Stimulated activated CD4-positive, alpha-beta T cell treated with anti-CD3 and anti-CD28 coated beads, Interleukin-1b, Interleukin-23, amount 100 ng/mL, for 1 hour (primary cell): ENCODE measurements at places on chromosomes 5 and 9.

DNA sequence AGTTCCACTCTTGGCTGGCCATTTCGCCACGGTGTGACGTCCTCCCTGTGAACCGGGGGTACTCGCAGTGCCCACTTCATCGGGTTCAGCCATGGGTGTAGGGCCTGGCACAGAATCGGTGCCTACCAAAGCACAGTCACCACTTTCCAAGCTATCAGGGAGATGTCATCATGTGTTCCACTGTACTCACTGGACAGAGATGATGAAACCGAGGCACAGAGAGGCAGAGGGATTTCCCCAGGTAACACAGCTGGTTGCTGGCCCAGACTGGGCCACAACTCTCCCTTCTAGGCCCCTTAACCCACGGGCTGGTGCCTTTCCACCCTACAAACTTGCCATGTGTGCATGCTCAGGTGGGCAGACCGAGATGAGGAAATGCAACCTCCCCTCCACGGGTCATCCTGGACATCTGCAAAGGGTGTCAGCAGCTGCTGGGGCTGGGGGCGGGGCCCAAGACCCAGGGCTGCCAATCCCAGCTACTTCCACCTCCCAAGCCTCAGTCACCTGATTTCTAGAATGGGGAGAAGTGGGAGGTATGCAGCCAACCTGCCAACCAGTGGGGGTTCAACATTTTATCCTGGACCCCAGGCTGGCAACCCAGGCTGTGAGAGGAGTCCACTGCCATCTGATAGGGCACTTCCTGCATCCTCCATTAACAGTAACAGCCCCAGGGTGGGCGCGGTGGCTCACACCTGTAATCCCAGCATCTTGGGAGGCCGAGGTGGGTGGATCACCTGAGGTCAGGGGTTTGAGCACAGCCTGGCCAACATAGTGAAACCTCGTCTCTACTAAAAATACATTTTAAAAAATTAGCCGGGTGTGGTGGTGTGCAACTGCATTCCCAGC lies 893 bp upstream of the SH2D3C start:
- DNase-seq: no peak

GRCh38 chr5:125338440-125339174 lies 592.2 kb upstream of the ZNF608 start:
- no peak for DNase-seq

DNA sequence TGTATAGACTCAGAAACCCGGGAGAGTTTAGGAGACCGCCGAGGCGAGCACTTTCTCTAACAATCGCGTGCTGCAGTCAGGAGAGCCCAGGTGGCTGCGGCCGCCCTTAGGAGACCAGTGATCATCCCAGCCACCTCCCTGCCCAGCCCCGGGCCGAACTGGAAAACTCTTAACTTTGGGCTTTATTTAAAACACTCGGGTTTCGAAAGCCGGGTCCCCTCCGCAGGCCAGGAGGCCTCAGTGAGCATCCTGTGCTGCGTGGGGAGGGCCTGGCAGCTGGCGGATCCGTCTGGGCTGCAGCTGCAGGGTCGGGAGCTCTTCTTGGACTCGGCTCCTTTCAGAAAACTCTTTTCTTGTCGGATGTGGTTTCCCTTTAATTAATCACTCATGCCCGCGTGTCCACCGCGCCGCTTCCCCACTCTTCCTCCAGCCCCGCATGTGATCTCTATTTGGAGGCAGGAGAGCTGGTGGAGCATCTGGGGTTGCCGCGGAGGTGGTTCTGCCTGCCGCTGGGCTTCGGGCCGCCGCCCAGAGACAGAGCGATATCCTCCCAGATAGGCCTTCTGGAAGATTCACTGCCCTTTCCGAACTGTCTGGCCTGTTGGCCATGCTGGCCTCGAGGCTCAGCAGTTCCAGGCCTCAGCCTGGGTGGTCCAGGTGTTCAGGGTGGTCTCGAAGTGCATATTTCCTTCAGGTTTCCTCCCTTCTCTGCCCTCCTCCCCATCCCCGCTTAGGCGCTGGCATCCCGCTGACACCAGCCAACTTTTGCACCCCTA lies 59.5 kb downstream of the TMEM174 start:
- DNase-seq: no peak

DNA sequence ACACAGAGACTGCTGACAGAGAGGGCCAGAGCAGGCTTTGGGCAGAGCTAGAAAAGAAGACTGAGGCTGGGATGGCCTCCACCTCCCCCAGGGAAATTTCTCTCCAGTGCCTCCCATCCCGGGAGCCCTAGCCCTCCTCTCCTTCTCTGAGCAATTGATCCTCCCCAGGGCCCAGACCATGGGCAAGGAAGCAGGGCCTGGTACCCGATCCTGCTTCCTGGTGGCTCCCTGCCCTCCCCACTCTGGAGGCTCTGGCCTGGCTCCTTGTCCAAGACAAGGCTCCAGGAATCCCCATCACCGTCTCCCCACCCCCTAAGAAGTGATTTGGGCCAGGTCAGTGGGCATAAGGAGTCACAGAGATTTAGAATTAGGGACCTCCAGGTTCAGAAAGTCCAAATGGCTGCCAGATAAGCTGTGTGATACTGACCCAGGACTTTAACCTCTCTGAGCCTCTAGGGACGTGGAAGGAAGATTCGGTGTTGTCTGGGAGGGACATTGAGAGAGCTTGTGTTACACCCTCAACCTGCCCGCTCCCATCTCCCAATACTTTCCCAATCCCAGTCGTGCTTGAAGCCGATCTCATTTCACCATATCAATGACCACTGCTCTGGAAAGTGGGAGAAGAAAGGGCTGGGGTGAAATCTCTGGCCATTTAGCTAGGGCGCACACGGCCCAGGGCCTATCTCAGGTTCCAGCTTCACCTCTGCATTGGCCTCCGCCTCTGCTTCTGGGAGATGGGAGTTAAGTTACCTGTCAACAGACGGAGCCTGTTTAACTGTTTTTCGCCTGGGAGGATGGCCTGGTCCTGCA lies 25.8 kb upstream of the KIF12 start:
- DNase-seq: no peak

DNA sequence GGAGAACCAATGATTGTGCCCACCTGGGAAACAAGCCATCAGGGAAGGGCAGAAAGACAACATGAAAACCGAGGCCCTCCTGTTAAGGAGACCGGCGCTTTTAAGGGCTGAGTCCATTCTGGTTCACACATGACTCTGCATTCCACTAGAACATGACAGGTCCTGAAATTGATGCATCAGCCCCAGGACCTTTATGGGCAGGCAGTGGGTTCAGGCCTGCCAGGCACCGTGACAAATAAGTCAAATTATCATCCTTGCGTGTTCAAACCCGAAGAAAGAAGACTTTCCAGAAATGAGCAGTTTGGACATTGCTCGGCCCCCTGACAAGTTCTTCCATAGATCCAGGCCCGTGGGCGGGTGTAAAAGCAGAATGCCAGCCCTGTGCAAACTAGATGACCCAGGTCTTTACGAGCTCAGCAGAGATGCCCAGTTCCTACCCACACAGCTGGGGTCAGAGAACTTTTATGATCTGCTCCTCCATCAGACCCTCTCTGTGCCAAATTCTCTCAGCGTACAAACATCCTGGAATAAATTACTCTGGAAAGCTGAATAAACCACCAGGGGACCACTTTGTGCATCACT lies 295.5 kb upstream of the WWC1 start:
- DNase-seq: no peak

DNA sequence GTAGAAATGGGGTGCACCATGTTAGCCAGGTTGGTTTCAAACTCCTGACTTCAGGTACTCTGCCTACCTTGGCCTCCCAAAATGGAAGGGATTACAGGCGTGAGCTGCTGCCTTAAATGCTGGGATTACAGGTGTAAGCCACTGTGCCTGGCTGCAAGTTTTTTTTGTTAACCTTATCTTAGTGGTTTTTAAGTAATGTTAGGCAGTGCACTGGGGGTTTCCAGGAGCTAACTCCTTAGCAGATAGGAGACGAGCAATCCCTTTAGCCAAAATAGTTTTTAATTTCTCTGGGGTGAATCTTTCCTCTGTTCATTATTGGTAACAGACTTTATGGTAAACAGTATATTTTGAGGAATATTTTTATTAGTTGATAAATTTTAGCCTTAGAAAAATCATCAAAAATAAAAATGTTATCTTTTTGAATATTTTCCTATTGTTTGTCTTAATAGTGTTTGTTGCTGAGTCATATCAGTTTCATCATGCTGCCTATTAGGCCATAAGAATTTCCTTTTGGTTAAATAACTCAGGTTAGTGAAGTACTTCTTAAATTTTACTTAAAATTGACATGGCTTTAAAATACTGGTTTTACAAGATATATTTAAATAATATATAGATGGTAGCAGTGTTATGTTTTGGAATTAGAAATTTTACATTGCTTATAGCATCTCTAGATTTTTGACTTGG lies 37.9 kb downstream of the LMNB1 start:
- DNase-seq: no peak

- DNase-seq: no peak
Observed at GRCh38 chr5:122902263-122902662, 56.9 kb downstream of the SNX24 start.

DNA sequence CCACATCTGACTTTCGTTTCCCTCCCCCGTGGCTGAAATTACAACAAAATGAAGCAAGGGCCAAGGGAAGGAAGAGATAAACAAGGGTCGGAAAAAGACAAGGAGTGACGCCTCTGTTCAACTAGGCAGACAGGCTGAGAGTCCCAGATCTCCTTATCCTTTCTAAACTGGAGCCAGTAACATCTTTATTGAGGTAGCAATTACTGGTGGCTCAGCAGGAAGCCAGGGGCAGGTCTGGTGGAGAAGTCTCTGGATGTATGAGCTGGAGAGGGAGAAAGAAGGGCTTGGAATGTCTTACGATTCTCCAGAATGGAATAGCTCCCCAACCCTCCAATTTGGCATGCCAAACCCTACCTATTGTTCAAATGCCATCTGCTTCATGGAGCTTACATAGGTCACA lies 190.8 kb upstream of the BRINP1 start:
- no peak for DNase-seq

- no peak for DNase-seq
Observed at GRCh38 chr9:37968228-37968701, 64.3 kb upstream of the SLC25A51 start.

- no peak for DNase-seq
Observed at GRCh38 chr9:78187763-78188484, 48.0 kb upstream of the CEP78 start.

GRCh38 chr9:110049699-110050450 lies 158.1 kb downstream of the C9orf152 start:
- no peak for DNase-seq

DNA sequence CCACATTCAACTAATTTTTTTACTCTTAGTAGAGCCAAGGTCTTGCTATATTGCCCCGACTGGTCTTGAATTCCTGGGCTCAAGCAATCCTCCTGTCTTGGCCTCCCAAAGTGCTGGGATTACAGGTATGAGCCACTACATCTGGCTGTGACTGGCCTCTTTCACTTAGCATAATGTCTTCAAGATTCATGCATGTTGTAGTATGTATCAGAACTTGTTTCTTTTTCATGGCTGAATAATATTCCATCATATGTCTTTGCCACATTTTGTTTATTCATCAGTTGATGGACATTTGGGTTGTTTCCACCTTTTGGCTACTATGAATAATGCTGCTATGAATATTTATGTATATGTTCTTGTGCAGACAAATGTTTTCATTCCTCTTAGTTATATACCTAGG lies 12.8 kb upstream of the WHRN start:
- DNase-seq: no peak

DNA sequence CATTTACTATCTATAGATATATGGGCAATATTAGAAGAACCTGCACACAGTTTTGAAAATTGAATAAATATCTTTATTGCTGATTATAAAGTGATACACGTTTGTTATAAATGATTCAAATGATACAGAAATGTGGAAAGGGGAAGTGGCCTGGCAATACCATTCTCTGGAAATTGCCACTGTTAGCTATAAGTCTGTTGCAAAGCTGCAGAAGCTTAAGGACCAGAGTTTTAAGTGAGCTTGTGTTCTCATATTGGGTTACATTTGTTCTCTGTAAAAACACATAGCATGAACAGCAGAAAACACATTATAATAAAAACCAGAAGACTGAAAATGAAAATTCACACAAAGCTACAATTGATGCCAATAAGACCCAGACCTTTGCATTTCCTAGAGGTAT lies 59.6 kb downstream of the RASGRF2 start:
- DNase-seq: no peak

DNA sequence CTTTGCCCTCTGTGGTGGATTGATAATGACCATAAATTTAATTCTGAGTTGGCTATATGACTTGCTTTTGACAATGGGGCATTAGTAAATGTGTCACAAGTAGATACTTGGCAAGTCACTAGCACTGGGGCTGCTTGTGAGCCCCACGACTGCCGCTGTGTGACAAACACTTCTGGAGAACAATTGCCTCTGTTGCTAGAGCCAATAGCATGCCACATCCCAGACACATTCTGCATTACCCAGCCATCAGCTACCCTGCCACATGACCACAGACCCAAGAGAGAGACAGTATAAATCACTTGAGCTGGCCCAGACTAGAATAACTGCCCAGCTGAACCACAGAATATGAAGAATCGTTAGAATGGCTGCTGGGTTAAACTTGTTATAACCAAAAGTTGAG lies 753.2 kb upstream of the DMAC1 start:
- no peak for DNase-seq

DNA sequence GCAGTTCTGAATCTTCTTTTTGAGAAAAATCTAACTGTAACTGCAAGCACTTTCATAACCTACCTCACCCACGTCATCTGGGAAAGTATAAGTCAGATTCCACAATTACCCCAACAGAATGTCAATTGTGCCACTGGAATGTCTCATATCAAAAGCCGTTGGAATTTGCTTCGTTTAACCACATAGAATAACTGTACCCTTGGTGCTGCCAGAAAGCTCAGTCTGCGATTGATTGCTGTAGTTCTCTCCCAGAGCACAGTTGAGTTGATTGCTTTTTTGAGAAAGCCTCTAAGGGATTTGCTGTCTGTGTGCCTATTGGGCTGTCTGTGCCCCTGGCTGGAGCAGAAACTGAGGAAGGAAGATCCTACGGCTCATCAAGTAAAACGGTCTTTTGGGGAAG lies 583.6 kb downstream of the TMEM38B start:
- no peak for DNase-seq

DNA sequence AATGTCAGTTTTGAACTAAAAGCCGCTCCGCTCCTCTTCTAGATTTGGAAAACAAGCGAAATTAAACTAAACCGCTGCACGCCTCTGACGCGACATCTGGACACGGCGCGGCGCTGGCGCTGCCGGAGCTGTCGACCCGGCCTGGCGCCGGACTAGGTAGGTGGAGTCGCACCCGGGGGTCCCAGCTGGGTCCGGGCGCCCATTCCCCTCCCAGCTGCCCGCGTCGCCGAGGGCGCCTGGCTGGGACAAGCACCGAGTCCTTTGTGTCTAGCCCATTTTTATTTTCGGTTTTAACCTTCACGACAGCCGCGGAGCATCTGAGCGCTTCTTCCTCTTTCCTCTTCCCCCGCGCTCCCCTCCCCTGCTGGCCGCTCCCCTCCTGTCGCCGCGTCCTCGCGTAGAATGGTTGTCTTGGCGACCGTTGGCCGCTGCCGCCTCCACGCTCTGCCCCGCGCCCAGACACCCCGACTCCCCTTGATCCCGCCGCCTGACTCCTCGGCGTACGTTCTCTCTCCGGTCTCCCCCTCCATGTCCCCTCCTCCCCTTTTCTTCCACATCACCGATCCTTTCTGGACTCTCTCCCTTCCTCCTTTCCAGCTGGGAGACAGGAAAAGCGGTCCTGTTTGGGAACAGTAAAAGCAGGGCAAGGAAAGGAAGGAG lies 545 bp downstream of the CDKN2B-AS1 start:
- DNase-seq: no peak
